Activated naive CD8-positive, alpha-beta T cell treated with anti-CD3 and anti-CD28 coated beads, Interleukin-2, amount 50 U/mL, for 16 hours (primary cell): ENCODE measurements at places on chromosomes 2 and 18.

DNA sequence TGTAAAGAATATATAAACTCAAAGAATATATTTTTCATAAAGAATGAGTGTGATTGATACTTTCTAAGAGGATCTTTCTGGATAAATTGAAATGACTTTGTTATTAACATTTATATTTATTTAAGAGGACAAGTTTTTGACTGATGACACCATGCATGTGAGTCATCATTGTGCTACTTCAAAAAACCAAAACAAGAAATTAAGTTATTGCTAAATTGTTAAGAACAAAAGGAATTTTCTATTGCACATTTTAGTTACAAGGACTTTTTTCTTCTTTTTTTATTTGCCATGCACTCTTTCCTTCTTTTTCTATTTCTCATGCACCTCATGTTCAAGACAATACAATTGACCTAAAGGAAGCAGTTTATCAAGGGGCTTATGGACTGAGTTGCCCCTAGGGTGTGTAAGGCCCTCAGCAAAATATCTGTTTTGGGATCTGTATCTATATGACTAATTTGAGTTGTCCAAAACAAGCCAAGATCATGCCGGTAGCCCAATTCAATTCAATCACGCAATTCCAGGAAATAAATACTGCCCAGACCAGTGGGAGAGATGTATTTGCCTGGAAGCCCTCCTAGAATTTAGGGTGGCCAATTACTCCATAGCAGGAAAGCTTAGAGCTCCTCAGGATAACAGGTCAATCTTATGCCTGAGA is 654.3 kb downstream of the METTL4 start:
- no peak for DNase-seq

DNA sequence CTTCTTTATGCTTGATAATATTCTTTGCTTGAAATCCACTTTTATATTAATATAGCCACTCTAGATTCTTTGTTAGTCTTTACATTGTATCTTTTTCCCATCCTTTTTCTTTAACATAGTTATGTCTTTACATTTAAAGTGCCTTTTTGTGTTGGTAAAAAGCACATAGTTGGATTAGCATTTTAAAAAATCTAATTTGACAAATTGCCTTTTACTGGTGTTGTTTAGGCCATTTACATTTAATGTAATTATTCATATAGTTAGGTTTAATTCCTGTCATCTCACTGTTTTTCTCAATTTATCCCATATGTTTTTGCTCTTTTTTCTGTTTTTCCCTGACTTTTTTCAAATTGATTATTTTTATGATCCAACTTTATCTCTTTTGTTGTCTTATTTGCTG is 93.2 kb downstream of the BCL2L11 start:
- DNase-seq: no peak

DNA sequence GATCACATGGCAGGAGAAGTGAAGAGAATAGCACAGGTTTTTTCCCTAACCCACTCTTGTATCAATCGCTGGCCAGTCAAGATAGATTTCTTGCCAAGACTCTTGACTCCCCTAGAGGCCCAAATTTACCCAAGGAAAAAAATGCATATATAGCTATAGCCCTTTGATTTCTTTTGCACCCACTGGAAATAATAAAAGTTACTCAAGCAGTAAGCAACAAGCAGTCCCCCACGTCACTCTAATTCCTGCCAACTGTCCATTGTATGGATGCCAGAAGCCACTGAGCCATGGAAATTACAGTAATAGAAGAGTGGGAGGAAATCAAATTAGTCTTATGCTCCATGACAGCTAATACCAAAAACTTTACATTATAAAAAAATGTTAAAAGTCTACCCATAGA is 125.3 kb upstream of the SLC39A10 start:
- no peak for DNase-seq

GRCh38 chr18:21004726-21005125 is 106.9 kb downstream of the ROCK1 start:
- DNase-seq: no peak

GRCh38 chr18:62763101-62763521 is 47.8 kb downstream of the PHLPP1 start:
- no peak for DNase-seq

- no peak for DNase-seq
Observed at GRCh38 chr2:204257781-204258180, 287.5 kb upstream of the PARD3B start.

DNA sequence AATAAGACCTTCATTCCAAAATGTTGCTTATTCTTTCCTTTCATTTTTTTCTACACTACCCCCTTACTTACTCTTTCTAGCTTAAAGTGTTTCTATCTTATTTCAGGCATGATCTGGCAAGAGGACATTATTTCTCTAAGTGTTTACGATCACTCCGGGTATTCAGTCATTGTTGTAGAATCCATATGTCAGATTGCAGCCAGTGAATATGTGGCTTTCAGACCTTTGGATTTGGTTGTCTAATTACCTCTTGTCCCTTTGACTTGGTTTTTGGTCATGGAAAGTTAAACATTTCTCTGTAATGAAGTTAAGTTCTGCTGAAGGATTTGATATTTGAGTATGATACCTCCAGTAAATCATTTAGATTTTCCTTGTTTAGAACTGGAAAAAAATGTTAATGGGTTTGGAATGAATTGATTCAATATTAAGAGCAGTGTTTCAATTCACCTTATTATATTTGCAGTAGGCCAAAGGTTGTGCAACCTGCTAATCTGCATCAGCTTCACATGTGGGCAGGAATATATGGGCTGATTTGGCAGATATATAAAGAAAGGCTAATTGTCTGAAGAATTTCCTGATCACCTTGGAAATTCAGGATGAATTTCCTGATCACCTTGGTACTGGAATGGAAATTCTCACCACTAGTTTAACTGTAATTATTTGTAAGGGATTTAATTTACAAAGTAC is 154.9 kb downstream of the PRPF40A start:
- no peak for DNase-seq

GRCh38 chr2:161045726-161046125 is 114.5 kb upstream of the TANK start:
- no peak for DNase-seq

- no peak for DNase-seq
Observed at GRCh38 chr2:129800285-129800684, 179.2 kb upstream of the RAB6C start.

DNA sequence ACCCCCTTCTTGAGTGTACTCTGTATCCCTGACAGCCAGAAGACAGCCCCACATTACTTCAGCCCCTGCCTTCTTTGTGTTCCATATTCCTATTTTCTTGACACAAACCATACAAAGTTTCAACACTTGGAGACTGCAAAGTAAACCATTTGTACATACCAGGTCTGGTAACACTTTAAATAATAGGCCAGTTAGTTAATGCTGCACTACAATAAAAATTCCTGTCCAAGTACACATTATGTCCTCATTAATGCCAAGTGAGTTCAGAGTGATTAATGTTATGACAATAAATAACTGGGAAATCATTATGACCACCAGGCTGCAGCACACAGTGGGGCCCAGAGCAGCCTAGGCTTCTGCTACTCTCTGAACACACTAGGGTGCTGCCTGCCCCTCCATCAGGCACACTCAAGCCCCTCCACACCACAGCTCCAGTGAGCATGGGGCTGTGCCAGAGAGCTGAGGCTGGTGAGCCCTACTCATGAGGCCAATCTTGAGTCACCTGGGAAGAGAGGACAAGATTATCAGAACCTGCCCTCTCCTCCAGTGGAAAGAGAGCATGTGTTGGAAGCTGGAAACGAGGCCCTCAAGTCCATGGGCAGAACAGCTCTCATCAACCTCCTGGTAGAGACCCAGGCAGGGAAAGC is 138.7 kb downstream of the TTC32 start:
- no peak for DNase-seq

- no peak for DNase-seq
Observed at GRCh38 chr18:66916834-66917233, 312.9 kb upstream of the CDH19 start.

DNA sequence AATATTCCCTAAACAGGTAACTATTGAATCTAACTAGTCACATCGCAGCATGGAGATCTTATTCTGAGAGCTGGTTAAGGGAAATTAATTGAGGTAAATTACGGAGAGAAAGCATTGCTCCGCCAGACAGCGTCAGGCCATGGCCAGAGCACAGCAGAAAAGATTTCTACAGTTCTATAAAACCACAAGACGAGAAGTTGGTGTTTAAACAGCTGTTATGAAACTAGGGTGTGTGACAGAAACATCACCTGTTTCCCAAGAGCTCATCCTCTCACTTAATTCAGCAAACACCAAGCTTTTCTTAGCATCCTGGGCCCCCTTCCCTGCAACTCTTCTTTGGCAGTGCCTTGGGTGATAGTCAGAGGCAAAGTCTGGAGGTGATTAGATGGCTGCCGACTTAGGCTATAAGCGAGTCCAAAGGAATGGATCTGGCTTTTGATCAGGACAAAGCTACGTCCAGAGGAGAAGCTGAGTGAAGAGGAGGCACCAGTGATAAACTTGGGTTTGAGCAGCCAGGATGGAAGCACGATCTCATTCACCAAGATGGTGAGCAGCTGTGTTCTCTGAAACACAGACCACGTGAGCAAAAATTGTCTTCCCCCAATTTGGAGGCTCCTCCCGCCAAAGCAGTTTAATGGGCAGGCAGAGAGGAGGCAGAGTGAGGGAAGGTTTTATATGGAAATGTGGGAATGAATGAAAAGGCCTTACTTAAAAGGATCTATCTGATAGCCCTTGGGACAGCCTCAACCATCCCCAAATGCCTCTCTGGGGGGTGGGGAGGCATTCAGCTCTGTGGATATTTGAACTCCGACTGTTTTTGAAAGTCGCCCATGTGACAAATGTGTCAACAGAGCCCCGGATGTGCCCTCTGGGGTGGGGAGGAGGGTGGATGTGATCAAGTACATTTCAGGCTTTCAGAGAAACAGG is 57.8 kb downstream of the PKDCC start:
- peak; percentile 49 for DNase-seq

GRCh38 chr18:55587418-55588110 is 428 bp downstream of the TCF4 start:
- no peak for DNase-seq

GRCh38 chr18:36771245-36771644 is 57.6 kb downstream of the TPGS2 start:
- DNase-seq: no peak

- DNase-seq: no peak
Observed at GRCh38 chr18:24734058-24734457, 273.6 kb downstream of the HRH4 start.

GRCh38 chr2:166042768-166043390 is 84.9 kb downstream of the SCN1A start:
- DNase-seq: no peak

DNA sequence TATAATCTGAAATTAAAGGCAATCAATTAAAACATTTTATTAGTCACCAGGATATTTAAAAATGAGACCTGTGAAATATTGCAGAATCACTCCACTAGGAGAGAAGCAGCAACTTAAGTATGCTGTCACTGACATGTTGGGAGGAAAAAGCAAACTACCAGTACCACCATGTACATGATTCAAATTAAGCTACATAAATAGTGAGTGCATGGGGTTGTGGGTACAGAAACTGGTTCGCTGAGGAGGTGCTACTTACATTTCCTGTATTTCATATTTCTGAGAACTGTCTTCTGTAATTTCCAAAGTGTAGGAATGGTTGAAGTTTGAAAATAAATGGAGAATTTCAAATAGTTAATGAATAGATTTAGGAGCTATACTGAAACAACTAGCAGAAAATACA is 7.9 kb upstream of the NR4A2 start:
- no peak for DNase-seq

GRCh38 chr2:17387591-17387990 is 130.6 kb downstream of the RAD51AP2 start:
- no peak for DNase-seq

- no peak for DNase-seq
Observed at GRCh38 chr2:135800513-135801460, 36.2 kb downstream of the LCT start.

DNA sequence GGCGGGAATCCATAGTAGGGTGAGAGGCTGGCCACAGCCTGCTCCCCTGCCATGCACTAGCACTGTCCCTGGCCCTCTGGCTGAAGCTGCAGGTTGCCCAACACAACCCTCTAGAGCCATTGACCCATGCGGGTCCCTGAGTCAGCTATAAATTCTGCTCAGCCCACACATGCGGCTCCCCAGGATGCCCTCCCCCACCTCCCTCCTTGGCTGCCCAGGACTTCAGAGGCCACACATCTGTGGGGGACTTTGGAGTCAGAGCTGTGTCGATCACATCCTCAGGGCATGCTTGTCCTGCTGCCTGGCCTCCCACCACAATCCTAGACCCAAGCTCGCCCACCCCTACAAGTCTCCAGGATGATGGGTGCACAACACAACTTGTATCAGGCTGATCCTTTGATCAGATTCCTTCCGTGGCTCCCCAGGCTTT is 97.0 kb downstream of the TFCP2L1 start:
- no peak for DNase-seq

- no peak for DNase-seq
Observed at GRCh38 chr2:150485114-150485870, 2.2 kb downstream of the RND3 start.

DNA sequence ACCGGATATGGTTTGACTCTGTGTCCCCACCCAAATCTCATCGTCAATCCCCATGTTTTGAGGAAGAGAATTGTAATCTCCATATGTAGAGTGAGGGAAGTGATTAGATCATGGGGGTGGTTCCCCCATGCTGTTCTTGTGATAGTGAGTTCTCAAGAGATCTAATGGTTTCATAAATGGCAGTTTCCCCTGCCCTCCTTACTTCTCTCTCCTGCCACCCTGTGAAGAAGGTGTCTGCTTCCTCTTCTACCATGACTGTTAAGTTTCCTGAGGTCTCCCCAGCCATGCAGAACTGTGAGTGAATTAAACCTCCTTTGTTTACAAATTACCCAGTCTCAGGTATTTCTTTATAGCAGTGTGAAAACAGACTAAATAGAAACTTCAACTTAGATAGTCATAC is 69.5 kb downstream of the SESTD1 start:
- DNase-seq: no peak

DNA sequence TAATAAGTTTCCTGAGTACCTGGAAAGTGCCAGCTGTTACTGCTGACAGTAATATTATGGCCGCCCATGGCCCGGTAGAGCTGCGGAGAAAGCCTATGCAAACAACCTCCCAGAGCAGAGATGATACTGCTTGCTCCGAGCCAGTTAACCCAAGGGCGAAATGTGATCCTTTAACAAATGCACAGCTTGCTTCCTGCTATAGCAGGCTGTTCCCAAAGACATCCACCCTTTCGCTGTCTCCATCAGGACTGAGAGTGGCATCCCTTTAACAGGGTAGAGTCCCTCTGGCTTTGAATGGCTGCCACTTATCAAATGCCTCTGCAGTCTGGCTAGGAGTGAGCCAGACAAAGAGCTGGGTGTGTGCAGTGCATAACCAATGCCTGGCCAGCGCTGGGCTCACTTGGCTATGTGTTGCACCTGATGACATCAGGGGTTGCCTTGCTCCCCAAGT is 69.7 kb upstream of the DAPL1 start:
- DNase-seq: no peak

- DNase-seq: no peak
Observed at GRCh38 chr2:54979321-54980044, 70.8 kb downstream of the RTN4 start.

GRCh38 chr18:49768051-49768391 is 45.3 kb downstream of the ACAA2 start:
- no peak for DNase-seq

DNA sequence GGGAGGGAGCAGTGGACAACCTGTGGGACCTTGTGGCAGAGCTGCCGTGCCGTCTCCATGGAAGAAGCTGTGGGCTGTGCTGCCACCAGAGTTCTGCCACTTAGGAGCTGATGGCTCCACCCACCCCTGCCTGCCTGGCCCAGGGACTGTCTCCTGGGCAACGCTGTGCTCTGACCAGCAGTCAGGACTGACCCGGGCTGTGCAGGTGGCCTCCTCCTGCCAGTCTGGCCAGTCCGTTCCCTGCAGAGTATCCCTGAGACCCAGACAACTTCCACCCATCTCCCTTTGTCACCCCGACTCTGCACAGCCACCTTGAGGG is 12.8 kb downstream of the ASIC4 start:
- no peak for DNase-seq
